ENCODE measurements at places on chromosomes 7 and 10.

- H3K27me3 ChIP-seq = no peaks in the 10 kb centered on the region
- peaks cover 43% of the 10 kb centered on the region for H3K4me1 ChIP-seq
- peak overlapping the region; percentile 96 for H3K27ac ChIP-seq
- DNase-seq = peak; percentile 49
- no peaks in the 10 kb centered on the region for H3K36me3 ChIP-seq
- H3K4me3 ChIP-seq = peak overlapping the region; percentile 23
These were observed 167.7 kb upstream of the PPP1R3A start for GRCh38 chr7:114086537-114086913.

GRCh38 chr10:87761153-87761552 is 56.9 kb downstream of the ATAD1 start:
- no peak for DNase-seq
- H3K36me3 ChIP-seq = no peaks in the 10 kb centered on the region
- no peaks in the 10 kb centered on the region for H3K27me3 ChIP-seq
- H3K27ac ChIP-seq = no peak overlapping the region

GRCh38 chr10:33134011-33134751 is 176.2 kb upstream of the ITGB1 start:
- peak overlapping the region; percentile 86 for H3K27ac ChIP-seq
- peak; percentile 77 for DNase-seq
- H3K36me3 ChIP-seq = no peaks in the 10 kb centered on the region

DNA sequence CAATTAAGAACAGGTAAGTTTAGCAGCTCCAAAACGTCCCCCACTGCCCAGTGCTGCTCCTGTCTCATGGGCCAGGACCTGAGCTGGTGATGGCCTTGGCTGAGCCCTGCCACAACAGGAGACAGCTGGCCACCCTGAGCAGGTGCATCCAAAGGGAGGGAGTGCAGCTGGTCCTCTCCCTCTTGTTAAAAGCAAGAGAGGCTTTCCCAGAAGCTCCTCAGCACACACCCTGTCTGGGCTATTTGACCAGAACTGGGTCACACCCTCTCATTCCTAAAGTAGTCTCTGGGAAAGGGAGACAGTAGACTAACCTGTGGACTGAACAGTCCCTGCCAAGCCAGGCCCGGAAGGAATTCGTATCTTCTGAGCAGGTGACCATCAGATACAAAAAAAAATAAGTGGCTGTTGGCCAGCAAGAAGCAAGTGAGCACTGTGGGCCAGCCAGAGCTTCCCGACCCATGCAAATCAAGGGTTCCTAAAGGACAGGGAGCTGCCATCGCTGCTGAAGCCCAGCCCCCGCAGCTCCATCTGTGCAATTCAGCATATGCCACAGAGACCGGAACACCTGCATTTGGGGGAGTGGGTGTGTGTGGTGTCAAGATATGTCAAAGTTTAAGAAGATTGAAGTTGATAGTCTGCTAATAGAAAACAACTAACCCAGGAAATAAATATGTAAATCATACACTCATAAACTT is 2.1 kb upstream of the TMEM72 start:
- peaks cover 57% of the 10 kb centered on the region for H3K4me1 ChIP-seq
- H3K27ac ChIP-seq = peak overlapping the region; percentile 37
- no peaks in the 10 kb centered on the region for H3K36me3 ChIP-seq
- no peak overlapping the region for H3K4me3 ChIP-seq

- no peaks in the 10 kb centered on the region for H3K27me3 ChIP-seq
- no peaks in the 10 kb centered on the region for H3K4me1 ChIP-seq
- no peak overlapping the region for H3K4me3 ChIP-seq
- no peak for DNase-seq
- H3K27ac ChIP-seq = no peak overlapping the region
These were observed 309.1 kb downstream of the MDFIC start for GRCh38 chr7:115230882-115231571.

DNA sequence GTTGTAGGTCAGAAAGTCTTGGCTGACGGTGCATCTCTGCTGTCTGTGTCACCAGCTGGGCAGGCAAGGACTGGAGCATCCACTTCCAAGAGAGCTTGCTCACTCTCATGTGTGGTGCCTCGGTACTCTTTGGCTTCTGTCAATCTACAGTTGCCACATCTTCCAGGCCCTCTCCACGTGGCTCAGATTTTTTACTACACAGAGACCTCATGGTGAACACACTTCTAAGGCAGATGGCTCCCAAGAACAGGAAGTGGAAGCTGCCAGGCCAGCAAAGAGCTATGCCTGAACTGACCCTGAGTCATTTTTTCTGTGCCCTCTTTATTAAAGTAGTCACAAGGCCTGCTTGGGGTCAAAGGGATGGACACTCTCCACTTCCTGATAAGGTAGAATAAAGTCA is 351.5 kb upstream of the AUTS2 start:
- DNase-seq = peak; percentile 6
- H3K36me3 ChIP-seq = no peaks in the 10 kb centered on the region
- no peaks in the 10 kb centered on the region for H3K4me1 ChIP-seq
- no peak overlapping the region for H3K4me3 ChIP-seq
- H3K27ac ChIP-seq = no peak overlapping the region

DNA sequence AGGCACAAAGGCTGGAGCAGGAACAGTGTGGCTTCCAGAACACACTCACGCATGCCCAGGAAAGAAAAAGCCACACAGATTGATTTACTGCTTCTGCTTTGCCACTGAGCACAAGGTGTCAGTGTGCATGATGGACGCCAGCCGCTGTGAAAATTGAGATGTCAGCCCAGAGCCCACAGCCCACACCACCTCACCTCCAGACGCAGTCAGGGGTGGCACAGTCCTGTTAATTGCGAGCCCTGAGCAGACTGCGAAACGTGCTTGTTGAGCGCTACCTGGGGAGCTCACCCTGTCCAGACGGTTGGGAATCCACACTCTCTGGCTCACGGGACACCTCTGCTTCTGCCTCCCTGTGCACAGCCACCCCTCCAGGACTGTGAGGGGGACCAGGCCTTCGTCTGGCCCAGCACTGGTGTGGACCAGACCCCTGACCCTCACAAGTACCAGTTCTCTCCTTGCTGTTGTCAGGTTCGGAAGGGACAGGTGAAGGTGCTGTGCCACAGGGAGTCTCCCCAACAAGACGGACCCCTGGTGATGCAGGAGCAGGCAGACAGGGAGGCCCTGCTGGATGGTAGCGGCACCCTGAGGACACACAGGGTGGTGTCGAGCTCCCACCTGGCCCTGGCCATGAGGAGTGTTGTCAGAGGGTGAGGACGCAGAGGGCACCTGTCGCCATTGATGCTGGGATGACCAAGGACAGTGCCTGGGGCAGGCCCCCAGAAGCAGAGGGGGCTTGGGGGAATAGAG is 15.3 kb downstream of the RASGEF1A start:
- no peaks in the 10 kb centered on the region for H3K27me3 ChIP-seq
- no peak overlapping the region for H3K27ac ChIP-seq
- H3K4me1 ChIP-seq = no peaks in the 10 kb centered on the region
- DNase-seq = no peak

- no peaks in the 10 kb centered on the region for H3K27me3 ChIP-seq
- no peaks in the 10 kb centered on the region for H3K36me3 ChIP-seq
- H3K4me3 ChIP-seq = no peak overlapping the region
- peaks cover 26% of the 10 kb centered on the region for H3K4me1 ChIP-seq
- no peak for DNase-seq
These were observed 261.8 kb upstream of the RNF32 start for GRCh38 chr7:156378806-156379205.

DNA sequence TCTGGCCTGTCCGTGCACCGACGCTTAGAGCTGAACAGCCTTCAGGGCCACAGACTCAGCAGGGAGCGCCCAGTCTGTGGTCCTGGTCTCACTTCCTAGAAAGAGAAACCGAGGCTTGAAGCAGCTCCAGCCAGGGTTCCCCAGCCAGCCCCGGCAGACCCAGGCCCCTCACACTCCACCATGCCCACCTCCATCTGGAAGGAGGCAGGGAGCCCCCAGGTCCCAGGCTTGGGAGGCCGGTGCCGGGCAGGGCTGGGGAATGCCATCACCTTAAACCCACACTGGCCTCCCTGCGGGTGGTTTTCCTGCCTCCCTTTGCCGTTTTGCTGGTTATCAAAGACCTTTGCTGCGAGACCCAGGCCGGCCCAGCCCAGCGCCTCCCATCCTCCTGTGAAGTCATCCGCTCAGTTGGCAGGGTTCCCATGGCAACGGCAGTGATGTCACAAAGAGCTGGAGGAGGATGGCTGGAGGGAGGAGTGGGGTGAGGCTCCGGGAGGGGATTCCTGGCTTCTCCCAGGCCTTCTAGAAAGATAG is 24.0 kb downstream of the ELFN1 start:
- DNase-seq = peak; percentile 22
- H3K4me3 ChIP-seq = no peak overlapping the region
- peaks cover 15% of the 10 kb centered on the region for H3K4me1 ChIP-seq
- no peak overlapping the region for H3K27ac ChIP-seq
- no peaks in the 10 kb centered on the region for H3K36me3 ChIP-seq
- no peaks in the 10 kb centered on the region for H3K27me3 ChIP-seq

GRCh38 chr10:118701529-118702323 is 53.0 kb downstream of the CACUL1 start:
- H3K4me3 ChIP-seq = no peak overlapping the region
- H3K4me1 ChIP-seq = peaks cover 19% of the 10 kb centered on the region
- DNase-seq = no peak
- H3K27ac ChIP-seq = no peak overlapping the region
- no peaks in the 10 kb centered on the region for H3K36me3 ChIP-seq
- no peaks in the 10 kb centered on the region for H3K27me3 ChIP-seq

DNA sequence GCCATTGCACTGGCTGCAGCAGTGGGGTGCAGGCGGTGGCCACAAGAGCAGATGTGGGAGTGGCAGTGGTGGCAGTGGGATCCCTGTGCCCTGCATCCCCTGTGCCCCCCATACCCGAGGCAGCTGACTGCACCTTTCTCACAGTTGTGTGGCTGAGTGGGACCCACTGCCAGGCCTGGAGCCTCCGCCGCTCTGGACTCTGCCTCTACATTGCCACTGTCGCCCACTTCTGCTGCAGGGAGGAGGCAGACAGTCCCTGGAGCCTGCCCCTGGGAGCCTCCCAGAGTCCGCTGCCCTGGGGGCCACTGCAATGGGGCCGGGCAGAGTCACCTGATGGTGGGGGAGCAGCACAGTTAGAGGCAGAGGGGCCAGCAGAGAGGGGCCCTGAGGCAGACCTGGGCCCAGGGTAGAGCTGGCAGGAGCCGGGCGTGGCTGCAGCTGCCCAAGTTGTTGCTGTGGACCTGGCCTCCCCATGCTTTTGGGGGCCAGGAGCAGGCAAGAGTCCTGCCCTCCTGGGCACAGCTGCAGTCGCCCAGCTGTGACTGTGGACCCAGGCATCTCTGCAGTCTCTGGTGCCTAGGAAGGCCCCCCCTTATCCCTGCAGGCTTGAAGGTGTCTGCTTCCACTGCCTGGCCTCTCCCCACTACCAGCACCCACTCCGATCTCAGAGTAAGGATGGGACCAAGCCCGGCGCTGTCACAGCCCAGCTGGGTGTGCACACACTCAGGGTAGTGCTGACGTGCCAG is 22.2 kb downstream of the FAM241B start:
- no peak overlapping the region for H3K4me3 ChIP-seq
- H3K36me3 ChIP-seq = no peaks in the 10 kb centered on the region
- DNase-seq = no peak
- H3K27me3 ChIP-seq = no peaks in the 10 kb centered on the region

- H3K27ac ChIP-seq = no peak overlapping the region
- no peaks in the 10 kb centered on the region for H3K36me3 ChIP-seq
- DNase-seq = peak; percentile 6
- no peaks in the 10 kb centered on the region for H3K4me1 ChIP-seq
These were observed 54.5 kb downstream of the INSIG1 start for GRCh38 chr7:155352076-155352752.

DNA sequence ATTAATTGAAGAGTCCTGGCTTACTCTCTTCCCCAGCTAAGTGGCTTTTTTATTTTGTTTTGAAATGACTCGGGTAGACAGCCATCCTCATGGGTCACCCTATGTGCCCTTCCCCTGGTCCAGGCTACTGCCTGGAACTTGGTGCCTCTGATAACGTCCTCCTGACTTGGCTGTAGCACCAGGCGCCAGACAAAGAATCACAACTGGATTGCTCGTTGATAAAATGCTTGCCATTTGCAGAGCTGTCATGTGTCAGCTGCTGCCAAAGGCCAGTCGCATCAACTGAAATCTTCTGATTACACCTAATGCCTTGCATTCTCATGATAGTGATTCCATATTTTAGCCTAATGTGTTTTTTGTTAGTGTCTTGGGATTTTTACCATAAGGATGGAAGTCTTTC is 27.4 kb upstream of the ABLIM1 start:
- peaks cover 57% of the 10 kb centered on the region for H3K4me1 ChIP-seq
- peak overlapping the region; percentile 79 for H3K27ac ChIP-seq
- H3K27me3 ChIP-seq = no peaks in the 10 kb centered on the region
- no peak for DNase-seq

DNA sequence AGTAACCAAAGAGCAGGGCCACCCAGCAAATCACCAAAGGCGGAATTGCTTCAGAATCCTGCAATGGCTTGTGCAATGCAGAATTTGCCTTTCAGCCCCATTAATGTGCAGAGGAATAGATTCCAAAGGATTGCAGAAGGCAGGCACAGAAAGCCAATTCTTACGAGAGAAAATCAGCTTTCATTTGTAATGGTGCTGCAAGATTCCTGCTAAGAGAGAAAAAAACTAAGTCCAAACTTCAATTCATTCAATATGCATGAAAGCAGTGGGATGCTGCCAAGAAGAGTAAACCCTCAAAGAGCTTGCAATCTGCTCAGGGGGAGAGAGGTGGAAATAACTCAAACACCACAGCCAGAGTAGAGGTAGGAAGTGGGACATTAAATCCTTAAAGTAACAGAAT is 70.4 kb downstream of the ENO4 start:
- no peaks in the 10 kb centered on the region for H3K27me3 ChIP-seq
- H3K27ac ChIP-seq = no peak overlapping the region
- no peaks in the 10 kb centered on the region for H3K4me1 ChIP-seq
- no peak for DNase-seq

DNA sequence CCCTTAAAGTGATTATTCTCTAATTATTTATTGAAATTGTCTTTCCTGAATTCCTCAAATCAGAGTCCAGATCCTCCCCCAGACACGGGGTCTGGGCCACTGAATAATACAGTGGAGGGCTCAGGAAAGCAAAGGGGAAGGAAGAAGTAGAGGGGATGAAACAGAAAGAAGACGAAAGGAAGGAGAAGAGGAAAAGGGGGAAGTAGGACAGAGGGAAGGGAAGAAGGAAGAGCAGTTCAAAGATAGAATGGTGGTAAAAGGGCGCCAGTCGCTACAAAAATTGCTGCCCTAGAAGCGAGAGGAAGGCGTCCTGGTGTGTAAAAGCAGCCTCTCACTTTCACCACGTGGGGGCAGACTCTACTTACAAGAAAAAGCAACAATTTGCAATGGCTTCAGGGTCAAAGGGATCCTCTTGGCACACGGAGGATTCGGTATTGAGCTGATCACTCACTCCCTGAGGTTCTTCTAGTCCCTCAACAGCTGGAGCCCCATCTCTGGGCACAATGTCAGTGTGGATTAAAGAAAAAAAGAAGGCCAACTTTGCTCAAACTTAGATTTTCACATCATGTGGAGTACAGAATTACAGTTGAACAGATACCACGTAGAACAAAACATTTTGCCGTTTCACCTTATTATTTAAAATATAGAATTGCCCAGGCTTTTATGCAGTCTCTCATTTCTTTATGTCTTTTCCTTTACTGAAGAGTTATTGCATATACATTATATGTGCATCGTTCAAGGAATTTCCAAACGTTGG is 31.4 kb upstream of the NPVF start:
- H3K27ac ChIP-seq = no peak overlapping the region
- no peaks in the 10 kb centered on the region for H3K27me3 ChIP-seq
- no peaks in the 10 kb centered on the region for H3K36me3 ChIP-seq
- H3K4me1 ChIP-seq = peaks cover 15% of the 10 kb centered on the region
- H3K4me3 ChIP-seq = no peak overlapping the region
- DNase-seq = peak; percentile 74

Measured in body of pancreas (tissue), 4 donors.